ENCODE measurements at places on chromosomes 12 and 14.
A peak's percentile ranks its signal among the peaks of the same experiment; 100 is the strongest.

DNA sequence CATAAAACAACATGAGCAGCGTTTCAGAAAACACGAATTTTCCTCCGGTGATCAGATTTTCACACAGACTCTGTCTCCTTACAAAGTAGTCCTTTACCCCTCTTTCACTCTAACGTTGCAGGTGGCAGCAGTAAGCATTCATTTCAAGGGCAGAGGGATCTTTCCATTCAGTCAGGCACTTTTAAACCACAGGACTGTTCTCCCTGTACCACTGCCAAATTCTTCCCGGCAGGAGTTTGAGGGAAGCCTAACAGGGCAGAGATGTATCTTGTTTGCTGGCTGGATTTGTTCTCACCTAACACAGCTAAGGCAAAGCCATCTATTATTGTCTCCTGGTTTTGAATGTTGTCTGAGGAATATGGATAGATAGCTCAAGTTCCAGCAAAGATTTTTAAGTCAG is 1187.3 kb upstream of the SEL1L start:
- DNase-seq, result no peak

DNA sequence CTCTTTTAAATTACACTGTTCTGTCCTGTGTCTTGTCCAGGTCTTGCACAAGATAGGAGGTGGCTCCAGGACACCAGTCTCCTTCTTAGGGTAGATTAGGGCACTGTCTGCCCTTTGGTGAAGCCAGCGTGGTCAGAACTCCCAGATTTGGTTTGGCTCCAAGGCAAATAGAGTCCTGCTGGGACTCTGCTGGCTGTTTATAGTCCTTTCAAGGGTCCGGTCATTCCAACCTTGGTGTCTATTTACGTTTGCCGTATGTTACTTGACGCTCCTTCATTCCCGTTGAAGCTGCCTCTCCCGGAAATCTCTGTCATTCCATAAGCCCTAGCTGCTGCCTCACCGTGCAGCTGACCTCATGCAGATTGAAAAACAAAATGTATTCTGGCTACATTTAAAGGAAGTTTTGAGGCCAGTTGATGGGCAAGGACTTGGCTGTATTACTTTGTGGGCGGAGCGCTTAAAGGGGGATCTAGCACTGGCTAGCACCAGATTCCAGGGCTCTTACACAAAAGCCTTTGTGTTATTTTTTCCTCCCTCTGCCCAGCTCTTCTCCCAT is 180.6 kb downstream of the AKAP6 start:
- DNase-seq, result no peak

- peak; percentile 94 for DNase-seq
Measured at GRCh38 chr12:107317751-107318555, 224.6 kb upstream of the CRY1 start.

DNA sequence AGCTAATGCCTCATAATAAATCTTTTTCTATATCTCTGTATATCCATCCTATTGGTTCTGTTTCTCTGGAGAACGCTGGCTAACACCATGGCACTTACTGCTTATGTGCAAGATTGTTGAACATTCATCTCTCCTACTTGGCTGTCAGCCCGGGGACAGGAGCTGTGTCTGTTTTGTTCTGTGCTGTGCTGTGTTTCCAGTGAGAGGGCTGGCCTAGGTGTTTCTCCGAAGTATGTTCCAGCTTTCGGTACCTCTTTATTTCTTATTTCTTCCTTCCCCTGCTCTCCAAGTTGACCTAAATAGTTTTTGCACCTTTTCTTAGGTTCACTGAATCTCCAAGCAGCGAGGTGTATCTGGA is 18.8 kb upstream of the NR4A1 start:
- DNase-seq, result no peak

GRCh38 chr12:5963515-5963914 is 18.5 kb upstream of the ANO2 start:
- DNase-seq, result no peak

DNA sequence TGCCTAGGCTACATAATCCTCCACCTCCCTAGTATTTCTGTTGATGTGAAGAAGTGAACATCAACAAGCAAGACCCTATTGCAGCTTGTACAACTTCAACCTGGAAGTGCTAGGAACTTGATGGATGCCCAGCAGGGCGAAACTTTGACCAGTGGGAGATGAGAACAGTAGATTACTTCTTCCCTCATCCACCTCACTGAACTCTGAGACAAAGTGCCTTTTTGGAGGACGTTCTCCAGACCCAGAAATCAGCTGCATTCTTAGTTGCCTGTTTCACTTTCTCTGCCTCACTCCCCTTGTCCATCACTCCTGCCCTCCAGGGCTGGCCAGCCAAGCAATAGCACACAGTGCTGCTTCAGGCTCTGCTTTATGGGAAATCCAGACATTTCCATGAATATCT is 683.4 kb downstream of the GALC start:
- no peak for DNase-seq

DNA sequence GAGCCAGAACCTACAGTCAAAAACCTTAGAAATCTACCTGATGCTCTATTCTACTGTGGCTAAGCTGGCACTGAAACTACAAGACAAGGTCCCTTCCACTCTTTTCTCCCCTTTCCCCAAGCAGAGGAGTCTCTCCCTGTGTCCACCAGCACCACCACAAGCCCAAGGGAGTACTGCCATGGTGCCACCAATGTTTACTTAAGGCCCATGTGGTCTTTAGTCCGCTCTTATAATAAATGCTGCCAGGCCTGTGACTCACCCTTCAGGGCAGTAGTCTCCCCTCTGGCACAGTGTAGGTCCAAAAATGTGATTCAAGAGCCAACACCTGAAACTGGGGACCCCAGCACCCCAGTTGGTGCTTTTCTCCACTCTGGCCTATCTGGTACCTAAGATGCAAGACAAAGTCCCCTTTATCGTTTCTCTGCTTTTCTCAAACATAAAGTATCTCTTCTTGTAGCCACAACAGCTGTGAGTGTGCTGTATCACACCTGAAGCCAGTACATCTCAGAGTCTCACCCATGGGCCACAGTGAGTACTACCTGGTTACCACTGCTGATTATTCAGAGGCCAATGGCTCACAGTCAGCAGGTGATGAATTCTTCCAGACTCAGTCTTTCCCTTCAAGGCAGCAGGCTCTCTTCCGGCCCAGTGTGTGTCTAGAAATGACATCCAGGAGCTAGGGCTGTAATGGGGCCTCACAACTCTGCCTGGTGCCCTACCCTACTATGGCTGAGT is 29.3 kb downstream of the SLC38A2 start:
- no peak for DNase-seq

- DNase-seq, result no peak
Measured at GRCh38 chr14:74801396-74801795, 38.3 kb downstream of the YLPM1 start.

DNA sequence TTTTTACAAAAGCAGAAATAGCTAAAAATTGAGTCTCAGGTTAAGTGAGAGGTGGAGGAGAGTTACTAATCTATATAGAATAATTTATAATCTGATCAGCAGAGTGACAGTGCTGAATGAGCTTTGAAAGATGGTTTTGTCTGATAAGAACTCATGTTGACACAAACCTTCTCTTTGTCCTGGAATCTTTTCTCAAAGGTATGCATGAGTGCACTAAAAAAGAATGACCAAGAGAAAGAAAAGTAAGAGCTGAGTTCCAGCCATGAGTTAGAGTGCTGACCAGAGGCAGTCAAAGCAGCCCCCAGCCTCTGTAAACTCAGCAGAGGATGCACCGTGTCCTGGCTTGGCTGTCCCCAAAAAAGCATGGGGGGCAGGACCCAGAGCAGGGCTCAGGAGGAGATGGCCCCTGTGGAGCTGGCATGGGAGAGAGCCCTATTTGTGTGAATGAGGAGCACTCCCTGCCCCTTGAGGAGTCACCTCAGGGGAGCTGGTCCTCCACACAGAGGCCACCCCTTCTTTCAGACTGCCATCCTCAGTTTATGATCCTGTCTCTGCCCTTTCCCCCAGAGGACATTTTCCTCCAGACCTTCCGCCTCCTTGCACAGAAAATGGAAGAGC is 129.8 kb downstream of the SEC23A start:
- no peak for DNase-seq

DNA sequence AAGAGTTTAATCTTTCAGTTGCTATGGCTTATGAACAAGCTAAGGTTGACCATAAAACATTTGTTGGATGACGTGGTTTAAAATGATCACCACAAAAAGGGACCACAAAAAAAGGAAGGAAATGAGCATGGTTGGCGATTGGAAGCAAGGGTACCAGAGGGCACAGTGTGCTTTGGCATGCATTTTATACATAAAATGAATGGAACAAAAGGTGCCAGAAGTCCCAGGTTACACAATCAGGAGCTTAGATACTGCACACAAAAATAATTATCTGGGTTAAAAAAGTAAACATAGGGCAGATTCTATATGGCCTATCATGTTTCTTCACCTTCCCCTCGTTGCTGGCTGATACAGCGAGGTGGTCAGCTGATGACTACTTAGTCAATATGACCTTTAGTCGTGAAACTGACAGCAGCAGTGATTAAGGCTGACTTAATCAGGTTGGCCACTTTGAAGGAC is 50.7 kb downstream of the ZC3H14 start:
- DNase-seq, result peak; percentile 23

GRCh38 chr14:61894452-61895077 is 132.3 kb downstream of the SNAPC1 start:
- DNase-seq, result peak; percentile 82

DNA sequence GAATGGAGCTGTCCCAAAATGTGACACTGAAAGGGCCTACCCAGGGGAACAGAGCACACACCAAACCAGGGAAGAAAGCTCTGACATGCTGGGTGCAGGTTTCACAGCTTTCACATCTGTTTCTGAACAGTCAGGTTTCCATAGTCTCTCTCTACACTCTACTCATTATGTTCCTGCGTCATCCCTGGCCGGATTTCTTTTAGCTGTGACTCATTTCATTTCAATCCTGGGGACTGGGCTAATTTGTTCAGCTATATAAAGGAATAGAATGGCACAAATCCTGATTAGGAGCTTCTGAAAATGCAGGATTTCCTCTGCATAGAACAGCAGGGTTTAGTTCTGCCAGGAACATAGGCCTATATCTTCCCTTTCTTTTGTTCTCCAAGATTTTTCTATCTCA is 649.8 kb downstream of the RPS29 start:
- no peak for DNase-seq

DNA sequence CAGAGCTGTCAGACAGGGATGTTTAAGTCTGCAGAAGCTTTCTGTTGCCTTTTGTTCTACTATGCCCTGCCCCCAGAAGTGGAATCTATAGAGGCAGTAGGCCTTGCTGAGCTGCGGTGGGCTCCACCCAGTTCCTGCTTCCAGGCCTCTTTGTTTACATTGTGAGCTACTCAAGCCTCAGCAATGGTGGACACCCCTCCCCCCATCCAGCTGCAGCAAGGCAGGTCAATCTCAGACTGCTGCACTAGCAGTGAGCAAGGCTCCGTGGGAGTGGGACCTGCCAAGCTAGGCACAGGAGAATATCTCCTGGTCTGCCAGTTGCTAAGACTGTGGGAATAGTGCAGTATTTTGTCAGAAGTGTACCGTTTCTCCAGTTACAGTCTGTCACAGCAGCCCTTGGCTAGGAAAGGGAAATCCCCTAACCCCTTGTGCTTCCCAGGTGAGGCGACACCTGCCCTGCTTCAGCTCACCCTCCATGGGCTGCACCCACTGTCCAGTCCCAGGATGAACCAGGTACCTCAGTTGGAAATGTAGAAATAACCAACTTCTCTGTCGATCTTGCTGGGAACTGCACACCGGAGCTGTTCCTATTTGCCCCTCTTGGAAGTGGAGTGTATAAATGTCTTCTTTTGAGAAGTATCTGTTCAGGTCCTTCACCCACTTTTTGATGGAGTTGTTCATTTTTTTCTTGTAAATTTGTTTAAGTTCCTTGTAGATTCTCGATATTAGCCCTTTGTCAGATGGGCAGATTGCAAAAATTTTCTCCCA is 213.5 kb upstream of the SLC38A2 start:
- peak; percentile 49 for DNase-seq

GRCh38 chr12:124551268-124552144 is 15.9 kb downstream of the NCOR2 start:
- DNase-seq, result peak; percentile 20

DNA sequence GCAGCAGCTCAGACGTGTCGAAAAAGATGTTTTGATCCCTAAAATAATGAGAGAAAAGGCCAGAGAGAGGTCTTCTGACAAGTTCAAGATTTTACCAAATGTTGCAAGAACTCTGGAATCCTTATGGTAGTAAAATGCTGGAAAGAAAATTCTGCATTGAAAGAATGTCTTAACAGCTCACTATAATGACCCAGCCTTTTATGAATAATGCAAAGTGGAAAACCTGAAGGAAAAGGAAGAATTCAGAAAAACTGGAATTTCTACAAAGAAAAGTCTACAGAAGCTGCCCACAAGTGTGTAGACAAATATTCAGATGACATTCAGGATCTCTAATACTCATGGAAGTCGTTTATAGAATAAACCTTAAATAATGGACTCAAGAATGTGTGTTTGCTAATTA is 1.8 kb upstream of the CCDC88C start:
- DNase-seq, result no peak

DNA sequence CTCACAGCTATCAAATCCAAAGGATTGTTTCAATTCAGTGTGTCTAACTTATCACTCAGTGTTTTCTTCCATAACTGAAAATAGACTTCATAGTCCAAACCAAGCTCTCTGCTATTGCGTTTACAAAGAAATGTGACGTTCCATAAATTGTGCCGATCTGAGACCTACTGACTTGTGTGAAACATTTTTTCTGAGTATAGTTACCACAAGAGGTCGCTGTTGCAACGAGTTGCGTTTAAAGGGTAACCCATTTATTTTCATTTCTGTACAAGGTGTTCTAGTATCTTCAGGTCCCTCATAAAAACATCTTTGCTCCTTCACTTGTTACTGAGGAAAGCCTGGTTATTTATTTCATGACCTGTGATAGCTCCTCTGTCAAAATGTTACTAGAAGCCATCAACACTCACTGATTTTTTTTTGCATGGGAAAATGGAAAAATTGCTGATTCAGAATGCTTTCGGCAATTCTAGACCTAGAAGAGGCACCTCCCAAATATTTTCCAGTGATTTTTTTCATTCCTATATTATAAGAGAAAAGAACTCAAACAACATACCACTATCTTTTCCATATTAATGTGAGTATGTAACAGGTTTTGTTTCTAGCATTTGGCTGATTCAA is 60.9 kb upstream of the OR4E1 start:
- DNase-seq, result peak; percentile 57

DNA sequence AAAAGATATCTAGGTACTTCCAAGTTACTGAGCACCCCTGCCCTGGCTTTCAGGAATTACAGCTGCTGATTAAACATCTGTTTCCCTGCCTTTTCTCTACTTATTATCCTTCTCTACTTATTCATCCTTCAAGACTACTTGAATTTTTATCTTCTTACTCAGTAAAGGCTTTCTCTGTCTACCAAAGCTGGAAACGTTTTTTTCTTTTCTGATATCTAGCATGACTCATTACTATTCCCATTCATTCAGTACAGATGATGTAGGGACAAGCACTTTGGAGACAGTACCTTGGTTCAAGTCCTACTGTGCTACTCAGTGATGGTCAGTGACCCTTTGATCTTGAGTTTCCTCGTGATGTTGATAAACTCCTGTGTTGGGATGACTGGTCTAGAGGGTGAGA is 848.7 kb downstream of the NRXN3 start:
- DNase-seq, result no peak

- peak; percentile 42 for DNase-seq
Measured at GRCh38 chr14:89304972-89305703, 111.9 kb downstream of the FOXN3 start.
